NCI-H226 (cell line): ENCODE measurements at places on chromosomes 2 and 18.

GRCh38 chr2:86298411-86299390 is 38.7 kb downstream of the REEP1 start:
- no peak for DNase-seq

DNA sequence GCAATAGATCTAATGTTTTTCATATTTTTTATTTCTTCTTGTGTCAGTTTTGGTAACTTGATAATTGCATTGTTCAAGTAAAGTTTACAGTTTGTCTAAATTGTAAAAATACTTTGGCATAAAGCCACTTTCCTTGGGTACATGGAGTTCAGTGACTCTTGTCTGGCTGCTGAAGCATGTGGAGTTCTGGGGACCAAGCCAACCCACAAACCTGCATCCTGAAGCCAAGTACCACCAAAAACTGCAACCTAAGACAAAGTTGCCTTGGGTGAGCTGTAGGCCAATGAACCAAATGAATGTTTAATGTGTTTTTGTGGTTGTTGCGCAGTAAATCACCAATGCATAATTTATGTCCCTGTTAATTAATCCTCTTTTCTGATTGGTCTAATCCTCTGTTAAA is 872.6 kb downstream of the BCL11A start:
- DNase-seq: no peak

- no peak for DNase-seq
Measured at GRCh38 chr2:240896871-240897692, 1.1 kb upstream of the MAB21L4 start.

DNA sequence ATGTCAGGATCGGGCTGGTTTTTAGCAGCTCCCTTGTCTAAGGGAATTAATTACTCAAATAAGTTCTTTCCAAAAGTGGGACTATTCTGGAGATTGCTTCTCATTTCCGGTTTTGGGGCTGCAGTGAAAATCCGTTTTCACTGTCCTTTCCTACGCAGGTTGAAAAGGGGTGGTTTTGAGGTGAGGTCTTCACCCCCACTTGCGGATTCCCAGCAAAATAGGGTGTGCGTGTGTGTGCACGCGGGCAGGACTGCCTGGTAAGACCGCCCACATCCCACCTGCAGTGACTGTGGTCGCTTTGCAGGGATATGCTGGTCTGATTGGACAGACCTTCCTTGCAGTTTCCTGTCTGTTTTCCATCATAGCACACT is 472 bp upstream of the PLEKHM3 start:
- DNase-seq: no peak

DNA sequence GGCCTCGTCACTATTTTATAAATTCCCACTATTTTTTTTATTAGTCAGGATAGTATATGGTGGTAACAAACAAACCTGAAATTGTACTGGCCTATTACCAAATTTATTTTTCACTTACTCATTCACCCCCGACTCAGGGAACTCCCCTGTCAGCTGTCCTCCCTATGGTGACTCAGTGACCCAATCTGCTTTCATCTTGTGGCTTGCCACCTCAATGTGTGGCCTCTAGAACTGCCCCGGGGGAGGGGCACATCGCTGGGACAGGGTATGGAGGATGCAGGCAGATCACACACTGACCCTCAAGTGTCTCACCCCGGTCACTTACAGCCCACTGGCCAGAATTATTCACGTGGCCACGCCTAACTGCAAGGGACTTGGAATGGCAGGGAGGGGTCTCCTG is 71.6 kb downstream of the ACTR2 start:
- DNase-seq: no peak

DNA sequence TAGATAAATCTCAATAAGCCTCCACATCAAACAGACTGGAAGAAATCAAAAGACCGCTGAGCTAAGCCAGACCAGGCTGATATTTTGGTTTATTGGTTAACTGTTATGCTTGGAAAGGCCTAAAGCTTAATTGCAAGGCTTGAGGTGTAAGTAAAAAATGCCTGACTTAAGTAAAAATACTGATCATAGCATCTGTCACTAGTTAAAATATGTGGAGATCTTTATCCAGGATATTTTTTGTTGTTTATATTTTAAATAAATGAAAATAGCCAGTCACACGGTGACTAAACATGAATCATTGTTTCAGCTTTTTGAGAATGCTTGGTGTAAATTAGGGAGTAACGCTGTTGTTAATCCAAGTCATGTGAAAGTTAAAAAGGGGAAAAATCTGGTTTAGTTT is 127.9 kb downstream of the THADA start:
- peak; percentile 33 for DNase-seq

GRCh38 chr2:127084611-127085316 is 22.2 kb downstream of the BIN1 start:
- DNase-seq: no peak
